ENCODE measurements at places on chromosomes 6 and 20. TPM values are rescaled to one million over a fixed set of nuclear protein-coding genes. Genes with fewer than 3 reads are reported as not detected.
A peak's percentile ranks its signal among the peaks of the same experiment; 100 is the strongest.

- H3K4me3 ChIP-seq, result no peak overlapping the region
- DNase-seq, result no peak
- no peak overlapping the region for H3K27ac ChIP-seq
- peaks cover 4% of the 10 kb centered on the region for H3K27me3 ChIP-seq
- no peaks in the 10 kb centered on the region for H3K4me1 ChIP-seq
- no peaks in the 10 kb centered on the region for H3K36me3 ChIP-seq
Measured at GRCh38 chr6:170516783-170517616, 36.1 kb downstream of the PSMB1 start.

- no peaks in the 10 kb centered on the region for H3K4me1 ChIP-seq
- no peaks in the 10 kb centered on the region for H3K27me3 ChIP-seq
- no peaks in the 10 kb centered on the region for H3K36me3 ChIP-seq
- peak overlapping the region; percentile 77 for H3K27ac ChIP-seq
Measured at GRCh38 chr6:52929321-52930164, 20.0 kb upstream of the GSTA3 start.

GRCh38 chr6:44869321-44869897 lies 458.7 kb upstream of the RUNX2 start:
- no peaks in the 10 kb centered on the region for H3K4me1 ChIP-seq
- no peaks in the 10 kb centered on the region for H3K36me3 ChIP-seq
- H3K27ac ChIP-seq, result no peak overlapping the region

The CTAGE9 gene
- not detected for total RNA-seq

The BMP6 gene
- total RNA-seq, result 7.5 TPM

The E2F3 gene
- 9.3 TPM for total RNA-seq
